COR-L47 (cell line): ENCODE measurements at places on chromosomes 7 and 10.

GRCh38 chr10:80183436-80183835, 21.9 kb downstream of the ANXA11 start:
- no peak for DNase-seq

DNA sequence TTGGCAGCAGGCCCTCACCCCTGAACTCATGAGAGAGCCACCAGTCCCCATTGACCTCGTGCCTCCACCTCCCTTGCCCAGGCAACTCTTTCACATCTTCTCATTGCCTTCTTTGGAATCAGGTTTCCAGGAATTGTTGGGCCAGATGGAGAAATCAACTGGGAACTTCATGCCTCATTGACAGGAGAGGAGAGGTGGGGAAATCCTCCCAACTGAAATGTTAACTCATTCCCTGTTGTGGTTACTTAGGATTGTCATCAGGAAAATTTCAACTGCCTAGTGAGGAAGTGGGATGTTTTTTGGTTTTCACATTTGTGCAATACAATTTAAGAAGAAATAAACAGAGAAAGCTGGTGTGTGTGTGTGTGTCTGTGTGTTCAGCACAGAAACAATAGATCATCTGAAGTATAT, 106.6 kb upstream of the INHBA start:
- DNase-seq, result no peak

GRCh38 chr7:86720306-86720705, 76.6 kb downstream of the GRM3 start:
- no peak for DNase-seq

- no peak for DNase-seq
Measured at GRCh38 chr7:50268990-50269389, 35.5 kb upstream of the IKZF1 start.

DNA sequence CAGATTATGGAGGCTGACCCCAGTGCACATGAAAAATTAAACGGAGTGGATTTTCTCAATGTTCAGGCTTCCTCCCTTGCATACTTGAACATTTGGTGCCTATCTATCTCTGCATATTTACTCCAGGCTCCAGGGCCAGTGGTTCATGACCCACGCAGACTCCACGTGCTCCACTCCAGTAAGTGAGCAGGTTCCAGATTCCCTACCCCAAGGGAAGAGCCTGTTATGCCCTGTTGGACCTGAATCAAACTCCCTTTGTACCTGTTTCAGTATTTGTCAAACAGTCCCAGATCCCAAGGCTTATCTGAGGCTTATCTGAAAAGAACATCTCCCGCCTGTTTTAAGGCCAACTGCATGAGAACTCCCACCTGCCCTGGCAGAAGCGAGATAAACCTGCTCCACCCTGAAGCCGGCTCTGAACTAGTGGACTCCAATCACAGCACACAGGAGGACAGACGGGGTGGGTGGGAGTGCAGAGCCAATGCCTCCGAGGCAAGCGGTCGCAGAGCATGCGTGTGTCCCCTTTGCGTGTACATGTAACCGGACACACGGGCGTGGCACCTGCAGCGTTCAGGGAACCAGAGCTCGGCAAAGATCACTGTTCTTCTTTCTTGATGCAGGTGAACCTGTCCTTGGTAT, 2.3 kb upstream of the FUOM start:
- DNase-seq, result no peak

DNA sequence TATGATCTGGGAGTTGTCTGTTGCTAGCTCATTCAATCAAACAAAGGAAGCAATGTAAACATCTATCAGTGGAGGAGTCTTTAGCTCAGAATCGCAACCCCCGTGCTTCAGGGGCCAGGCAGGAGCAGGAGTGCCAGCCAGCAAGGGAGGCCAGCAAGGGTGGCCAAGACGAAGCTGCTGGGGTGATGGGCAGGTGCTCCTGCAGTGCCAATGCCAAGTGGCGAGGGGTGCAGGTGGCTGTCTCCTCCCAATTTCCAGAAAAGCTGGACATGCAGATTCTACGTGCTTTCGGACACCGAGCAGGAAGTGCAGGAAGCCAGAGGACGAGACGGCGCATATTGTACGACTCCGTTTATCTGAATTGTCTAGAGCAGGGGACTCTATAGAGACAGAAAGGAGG, 48.1 kb upstream of the EBF3 start:
- DNase-seq, result no peak

DNA sequence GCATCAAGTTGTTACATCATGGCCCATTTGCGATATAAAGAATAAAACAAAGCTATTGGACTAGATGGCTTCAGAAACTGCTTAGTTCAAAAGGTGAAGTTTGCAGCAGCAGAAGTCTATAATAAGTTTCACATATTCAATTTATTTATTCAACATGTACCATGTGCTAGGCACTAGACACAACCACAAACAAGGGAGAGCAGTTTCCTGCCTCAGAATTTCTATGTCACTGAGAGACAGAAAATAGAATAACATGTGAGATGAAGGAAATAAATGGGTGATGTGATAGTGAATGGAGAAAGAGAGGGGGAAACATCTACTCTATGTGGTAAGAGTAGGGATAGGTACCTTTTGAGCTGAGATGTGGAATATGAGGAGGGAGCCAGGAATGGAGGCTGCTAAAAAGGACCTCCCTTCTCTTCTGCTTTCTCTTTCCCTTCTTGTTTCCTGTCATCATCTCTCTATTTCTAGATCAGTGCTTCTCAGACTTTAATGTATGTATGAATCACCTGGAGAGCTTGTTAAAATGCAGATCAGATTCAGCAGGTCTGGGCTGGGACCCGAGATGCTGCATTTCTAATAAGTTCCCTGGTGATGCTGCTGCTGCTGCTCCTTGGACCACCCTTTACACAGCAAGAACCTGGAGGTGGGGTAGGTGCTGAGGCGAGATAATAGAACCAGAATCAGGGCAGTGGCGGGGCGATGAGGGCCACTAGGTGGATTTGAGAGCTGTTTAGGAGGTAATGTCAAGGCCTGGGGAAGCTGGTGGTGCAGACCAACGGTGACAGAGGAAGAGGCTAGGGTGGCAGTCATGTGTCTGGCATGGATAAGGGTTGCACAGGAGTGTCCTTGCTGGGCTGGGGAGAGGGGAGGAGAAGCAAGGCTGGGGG, 13.7 kb upstream of the INMT start:
- DNase-seq, result no peak

GRCh38 chr10:3835770-3836169, 50.8 kb upstream of the KLF6 start:
- no peak for DNase-seq

DNA sequence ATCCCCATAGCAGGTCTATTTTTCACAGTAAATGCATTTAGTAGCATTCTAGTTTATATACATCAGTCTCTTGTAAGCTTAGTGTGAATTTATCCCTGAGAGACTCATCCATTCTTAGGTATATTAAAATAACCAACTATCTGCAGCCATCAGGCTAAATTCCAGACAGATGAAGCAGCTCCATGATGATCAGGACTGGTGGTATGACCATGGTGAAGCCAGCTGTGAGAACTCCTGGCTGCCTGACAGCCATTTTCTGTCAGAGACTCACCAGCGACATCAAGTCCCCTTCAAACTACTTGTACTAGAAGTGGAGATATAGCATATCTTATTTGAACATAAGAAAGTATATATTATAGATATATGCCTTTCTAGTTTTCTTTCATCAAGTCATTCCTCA, 70.3 kb upstream of the GSDME start:
- DNase-seq, result no peak

DNA sequence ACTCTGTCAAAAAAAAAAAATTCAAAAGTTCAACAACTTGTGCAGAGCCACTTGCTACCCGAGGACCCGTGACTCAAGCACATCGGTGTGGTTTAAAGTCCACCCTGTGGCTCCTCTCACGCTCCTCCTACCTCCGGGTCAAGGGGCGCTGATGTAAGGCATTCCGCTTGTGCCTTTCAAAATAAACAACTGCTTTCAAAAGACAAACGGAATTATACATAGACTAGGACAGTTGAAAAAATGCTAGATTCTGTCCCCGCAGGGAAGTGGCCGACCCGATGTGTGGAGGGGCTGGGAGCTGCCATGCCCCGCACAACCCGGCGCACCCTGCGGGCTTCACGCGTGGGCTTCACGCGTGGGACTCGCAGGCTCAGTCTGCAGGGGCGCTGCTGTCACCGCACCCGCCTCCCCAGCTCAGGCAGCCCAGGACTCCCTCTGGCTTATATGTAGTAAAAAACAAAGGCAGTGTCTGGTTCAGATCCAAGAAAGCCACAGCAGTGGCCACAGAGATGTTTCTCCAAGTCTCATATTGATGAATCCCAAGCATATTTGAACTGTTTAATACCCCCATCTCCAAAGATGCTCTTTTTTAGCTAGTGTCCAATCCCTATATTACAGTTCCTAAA, 239.7 kb upstream of the INHBA start:
- DNase-seq, result no peak

GRCh38 chr10:76717141-76717540, 920.5 kb downstream of the KCNMA1 start:
- no peak for DNase-seq

DNA sequence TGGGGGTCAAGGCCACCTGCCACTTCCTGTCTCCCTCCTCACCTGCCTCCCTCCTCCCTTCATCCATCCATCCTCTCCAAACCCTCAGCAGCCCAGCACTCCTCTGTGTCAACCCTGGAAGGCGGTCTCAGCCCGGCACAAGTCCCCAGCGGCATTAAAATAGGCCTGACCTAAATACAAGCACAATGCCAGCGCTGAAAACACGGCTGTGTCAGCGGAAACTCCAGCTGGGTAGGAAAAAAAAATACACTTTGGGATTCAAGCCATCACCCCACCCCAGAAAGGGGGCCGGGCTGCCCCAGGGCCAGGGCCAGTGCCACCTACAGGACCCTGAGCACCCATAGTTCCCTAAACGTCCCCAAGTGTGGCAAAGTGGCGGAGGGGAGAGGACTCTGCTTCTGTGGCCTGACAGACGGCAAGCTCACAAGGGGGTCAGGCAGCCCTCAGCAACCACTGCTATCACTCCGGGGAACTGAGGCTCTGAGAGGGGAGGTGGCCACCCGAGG, 22.7 kb upstream of the GTF2IRD1 start:
- DNase-seq, result no peak

DNA sequence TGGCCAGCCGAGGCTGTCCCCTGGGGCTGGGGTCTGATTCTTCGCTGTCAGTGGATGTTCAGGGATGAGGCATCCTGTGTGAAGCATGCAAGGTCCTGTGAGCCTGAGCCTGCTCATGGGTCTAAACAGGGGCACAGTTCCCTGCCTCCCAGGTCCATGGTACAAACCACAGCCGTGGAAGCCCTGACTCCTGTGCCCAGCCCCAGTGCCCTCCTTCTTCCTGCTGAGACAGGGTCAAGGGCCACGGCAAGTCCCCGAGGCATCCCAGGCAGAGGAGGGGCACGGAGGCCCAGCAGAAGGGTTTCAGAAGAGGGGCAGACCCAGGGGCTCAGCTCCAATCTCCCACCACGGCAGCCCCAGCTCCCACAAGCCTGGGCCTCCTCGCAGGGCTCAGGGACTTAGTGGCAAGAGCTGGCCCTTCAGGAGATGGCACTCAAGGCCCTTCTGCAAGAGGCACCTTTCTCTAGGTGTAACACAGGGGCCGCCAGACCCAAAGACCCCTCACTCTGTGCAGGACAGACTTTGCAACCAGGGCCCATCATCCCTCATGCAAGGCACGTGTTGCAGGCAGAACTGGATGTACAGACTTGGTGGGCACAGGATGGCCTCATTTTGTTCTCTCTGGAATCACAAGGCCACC, 248.8 kb downstream of the TCERG1L start:
- no peak for DNase-seq

DNA sequence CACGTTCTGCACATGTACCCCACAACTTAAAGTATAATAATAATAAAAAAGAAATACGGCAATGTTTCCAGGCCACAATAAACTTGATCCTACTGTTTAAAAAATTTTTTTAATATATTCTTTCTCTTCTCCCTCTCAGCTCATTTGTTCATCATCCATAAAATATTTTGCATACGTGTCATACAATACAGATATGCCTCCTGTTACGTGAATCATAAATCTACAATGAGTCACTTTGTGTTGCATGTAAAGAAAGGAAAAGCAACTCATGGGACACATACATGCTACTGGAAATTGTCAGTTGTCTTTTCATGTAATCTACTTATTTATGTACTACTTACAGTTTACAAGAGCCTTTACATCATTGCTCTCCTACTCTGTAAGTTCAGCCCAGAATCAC, 1.1 kb upstream of the TECTB start:
- no peak for DNase-seq

- DNase-seq, result no peak
Measured at GRCh38 chr7:39602351-39602750, 21.0 kb upstream of the RALA start.

- DNase-seq, result no peak
Measured at GRCh38 chr7:32447218-32447617, 43.0 kb downstream of the LSM5 start.

DNA sequence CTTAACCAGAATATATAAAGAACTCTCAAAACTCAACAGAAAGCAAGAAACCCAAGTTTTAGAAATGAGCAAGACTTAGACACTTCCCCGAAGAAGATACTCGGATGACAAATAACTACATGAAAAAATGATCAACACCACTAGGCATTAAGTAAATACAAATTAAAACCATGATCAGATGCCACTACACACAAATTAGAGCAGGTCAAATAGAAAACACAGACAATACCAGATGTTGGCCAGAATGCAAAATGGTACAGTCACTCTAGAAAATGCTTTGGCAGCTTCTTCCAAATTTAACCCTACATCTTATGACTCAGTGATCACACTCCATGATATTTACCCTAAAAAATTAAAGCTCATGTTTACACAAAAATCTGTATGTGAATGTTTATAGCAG, 18.4 kb downstream of the TMEM176A start:
- DNase-seq, result no peak

DNA sequence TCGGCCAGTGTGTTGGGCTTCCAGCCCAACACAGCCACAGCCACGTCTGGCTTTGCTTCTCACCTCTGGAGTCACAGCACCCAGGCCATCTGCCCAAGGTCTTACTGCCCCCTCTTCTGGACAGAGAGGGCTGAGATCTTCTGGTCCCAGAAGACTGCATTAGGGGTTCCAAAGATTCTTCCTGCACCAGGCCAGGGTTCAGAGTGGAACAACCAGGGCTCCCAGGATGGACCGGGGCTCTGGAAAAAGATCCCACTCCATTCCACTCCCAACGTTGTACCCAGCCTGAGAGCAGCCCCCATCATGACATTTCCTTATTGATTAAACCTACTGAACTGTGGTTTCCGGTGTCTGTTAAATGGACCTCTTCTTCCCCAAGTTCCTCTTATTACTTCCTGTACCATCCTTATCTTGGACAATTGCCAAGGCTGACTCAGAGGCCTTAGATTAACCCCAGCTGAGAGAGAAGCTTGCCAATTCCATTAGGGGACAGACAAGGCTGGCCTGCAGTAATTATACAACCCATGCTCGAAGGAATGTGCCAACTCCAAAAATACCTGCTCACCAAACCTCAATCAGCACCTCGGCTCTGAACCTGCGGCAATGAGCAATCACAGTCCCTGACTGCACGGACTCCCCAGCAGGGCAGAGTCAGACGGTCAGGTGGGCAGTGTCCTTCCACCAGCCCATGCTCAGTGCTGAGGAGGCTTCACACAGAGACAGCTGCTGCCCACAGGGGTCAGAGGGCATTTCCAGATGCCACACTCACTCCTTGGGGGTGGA, 47.9 kb upstream of the NPFFR1 start:
- peak; percentile 80 for DNase-seq

- no peak for DNase-seq
Measured at GRCh38 chr7:45367026-45367425, 207.1 kb upstream of the ADCY1 start.

- DNase-seq, result no peak
Measured at GRCh38 chr7:142540371-142540770, 208.9 kb upstream of the PRSS1 start.

GRCh38 chr7:111763221-111763801, 201.0 kb upstream of the IMMP2L start:
- DNase-seq, result peak; percentile 52
